Activated CD4-positive, CD25-positive, alpha-beta regulatory T cell treated with anti-CD3 and anti-CD28 coated beads, Interleukin-2, amount 50 U/mL, for 16 hours (primary cell): ENCODE measurements at places on chromosomes 7 and 10.

DNA sequence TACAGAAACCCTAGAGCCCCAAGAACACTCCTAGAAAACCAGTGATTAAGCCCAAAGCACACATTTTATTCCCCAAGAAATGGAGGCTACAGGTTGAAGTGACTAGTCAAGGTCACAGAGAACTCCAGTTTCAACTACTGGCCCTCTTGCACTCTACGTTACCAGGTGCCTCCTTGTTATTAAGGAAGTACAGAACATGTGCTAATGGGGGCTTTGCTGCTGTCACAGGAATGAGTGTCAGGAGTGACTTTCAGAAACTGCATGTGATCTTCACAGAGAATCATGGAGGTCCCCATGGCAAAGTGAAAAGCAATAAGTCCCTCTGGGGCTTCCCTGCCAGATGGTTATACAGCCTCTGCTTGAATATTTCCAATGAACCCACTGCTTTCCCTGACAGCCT lies 19.3 kb downstream of the JAZF1 start:
- no peak for DNase-seq

- DNase-seq, result no peak
These were observed 1060.6 kb downstream of the LRMDA start for GRCh38 chr10:76492026-76492425.

DNA sequence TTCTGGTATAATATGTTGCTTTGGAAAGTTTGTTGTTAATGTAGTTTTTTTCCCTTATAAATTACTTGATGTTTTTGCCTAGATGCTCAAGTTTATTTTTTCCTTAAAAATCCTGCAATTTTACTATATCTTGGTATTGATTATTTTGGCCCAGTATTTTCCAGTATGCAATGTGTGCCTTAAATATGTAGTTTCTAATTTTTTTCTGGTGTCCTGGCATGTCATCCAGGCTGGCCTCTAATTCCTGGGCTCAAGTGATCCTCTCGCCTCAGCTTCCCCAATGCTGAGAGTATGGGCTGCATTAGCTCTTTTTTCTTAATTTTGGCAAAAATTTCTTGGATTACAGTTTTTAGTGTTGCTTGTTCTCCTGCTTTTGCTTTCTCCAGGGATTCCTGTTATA lies 57.6 kb downstream of the BMPR1A start:
- DNase-seq, result no peak

DNA sequence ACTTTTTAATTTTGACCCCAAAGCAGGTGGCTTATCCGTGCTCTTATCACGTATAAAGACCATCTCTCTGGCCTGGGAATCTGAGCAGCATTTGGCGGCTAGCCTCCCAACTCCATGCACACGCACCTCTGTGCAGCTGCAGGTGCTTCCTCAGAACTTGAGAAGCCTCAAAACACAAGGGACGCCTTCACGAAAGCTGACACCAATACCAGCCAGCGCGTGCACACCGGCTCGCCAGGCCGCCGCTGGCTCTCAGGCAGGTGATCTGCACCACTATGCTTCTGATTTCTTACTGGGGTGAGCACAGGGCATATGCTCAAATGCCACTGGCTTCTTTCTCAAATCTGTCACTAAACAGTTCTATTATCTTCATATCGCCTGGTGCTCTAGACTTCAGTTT lies 145.0 kb downstream of the PARD3 start:
- DNase-seq, result no peak

- DNase-seq, result no peak
These were observed 97.5 kb downstream of the SKIDA1 start for GRCh38 chr10:21427804-21428481.

GRCh38 chr10:61211468-61211867 lies 241.7 kb downstream of the TMEM26 start:
- no peak for DNase-seq

DNA sequence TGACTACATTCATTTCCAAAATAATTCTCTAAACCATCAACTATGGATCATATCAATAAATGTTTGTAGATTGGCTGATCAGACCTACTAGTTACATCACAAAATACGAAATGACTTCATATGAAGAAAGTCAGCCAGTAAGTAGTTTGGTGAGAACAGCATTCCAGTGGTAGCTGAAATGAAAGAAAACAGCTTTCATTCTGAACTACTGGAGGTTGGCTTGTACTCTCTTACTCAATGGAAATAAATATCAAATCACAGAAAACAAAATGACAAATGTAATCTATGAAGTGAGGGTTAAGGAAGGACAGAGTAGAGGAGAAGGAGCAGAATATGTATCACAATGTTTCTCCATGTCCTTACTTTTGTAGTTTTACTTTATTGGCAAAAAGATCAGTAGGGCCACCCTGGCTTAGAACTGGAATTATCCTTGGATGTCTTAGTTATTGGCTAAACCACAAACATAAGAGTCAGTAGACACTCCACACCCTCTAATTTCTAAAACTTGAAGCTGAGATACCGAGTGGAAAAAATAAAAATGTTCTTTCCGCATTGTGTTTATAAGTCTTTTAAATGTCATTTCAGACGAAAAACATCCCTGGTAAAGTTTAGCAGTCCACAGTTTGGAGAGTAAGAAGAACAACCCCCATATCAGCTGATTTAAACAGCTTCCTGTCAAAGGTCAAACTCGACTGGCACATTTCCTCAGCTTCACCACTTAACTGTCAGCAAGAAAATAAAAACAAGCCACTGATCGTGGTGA lies 74.0 kb upstream of the DGKI start:
- no peak for DNase-seq
